K562 (cell line): ENCODE measurements at places on chromosomes 4 and X.

DNA sequence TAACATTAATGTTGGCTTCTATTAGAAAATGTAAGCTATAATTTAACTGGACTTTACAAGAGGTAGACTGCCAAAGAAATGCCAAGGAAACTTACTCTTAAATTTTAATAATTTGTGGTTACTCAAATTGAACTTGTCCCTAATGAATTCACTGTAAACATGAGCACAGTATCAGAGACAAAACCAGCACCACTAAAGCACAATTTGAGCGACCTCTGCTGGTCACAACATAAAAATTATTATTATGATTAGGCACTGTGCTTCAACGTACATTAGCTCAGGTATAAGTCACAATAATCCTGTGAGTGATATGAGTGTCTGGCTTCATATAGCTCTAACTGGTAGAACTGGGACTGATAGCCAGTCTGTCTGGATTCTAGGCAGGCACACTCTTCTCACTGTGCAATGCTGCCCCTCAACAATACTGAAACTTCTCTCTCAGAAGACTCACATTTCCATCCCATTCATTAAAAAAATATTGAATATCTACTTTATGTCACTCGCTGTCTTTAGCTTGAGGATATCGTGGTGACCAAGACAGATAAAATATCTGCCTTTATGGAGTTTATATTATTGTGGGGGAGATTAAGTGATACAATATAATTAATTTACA, 8.0 kb downstream of the NUDT6 start:
- no peak overlapping the region for H3K4me3 ChIP-seq
- H3K27ac ChIP-seq: no peak overlapping the region; the same call in 2 of the 3 replicates
- no peak for DNase-seq

GRCh38 chr4:70920592-70920991, 18.4 kb downstream of the MOB1B start:
- no peak for DNase-seq
- H3K4me3 ChIP-seq: no peak overlapping the region
- peaks cover 11% of the 10 kb centered on the region for H3K36me3 ChIP-seq
- H3K4me1 ChIP-seq: no peaks in the 10 kb centered on the region; the same call in 1 of the 2 replicates
- H3K27ac ChIP-seq: no peak overlapping the region
- no peaks in the 10 kb centered on the region for H3K27me3 ChIP-seq

DNA sequence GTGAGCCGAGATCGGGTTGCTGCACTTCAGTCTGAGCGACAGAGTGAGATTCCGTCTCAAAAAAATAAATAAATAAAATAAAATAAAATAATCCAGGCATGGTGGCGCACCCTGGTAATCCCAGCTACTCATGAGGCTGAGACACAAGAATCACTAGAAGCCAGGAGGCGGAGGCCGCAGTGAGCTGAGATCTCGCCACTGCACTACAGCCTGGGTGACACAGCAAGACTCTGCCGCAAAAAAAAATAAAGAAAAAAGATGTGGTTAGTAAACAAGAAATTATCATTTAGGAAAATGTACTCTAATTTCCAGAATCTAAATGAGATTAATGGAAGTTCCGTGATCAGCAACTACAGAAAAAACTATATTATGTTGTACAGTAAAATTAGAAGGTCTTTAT, 14.5 kb upstream of the LRBA start:
- peak overlapping the region; percentile 94 for H3K27ac ChIP-seq
- no peaks in the 10 kb centered on the region for H3K27me3 ChIP-seq
- H3K36me3 ChIP-seq: no peaks in the 10 kb centered on the region
- peaks cover 16% of the 10 kb centered on the region for H3K4me1 ChIP-seq

DNA sequence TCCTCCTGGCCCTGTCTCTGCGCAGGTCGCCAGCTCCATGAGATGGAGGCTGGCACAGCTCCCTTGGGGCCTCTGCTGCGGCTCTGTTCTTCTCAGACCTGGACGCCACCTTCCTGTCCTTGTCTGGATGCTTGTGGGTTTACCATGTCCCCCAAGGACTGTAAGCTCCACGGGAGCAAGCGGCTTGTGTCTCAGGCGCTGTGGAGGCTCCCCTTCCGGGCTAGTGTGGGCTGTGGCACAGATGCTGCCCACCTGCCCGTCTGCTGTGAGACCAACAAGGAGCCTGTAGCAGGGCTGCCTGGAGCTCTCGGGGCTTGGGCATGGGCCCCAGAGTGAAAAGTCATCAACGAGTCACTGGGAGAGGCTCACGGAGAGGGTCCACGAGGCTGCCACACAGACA, 25.2 kb downstream of the NAT8L start:
- no peak overlapping the region for H3K27ac ChIP-seq
- H3K4me1 ChIP-seq: no peaks in the 10 kb centered on the region
- no peak for DNase-seq
- peaks cover 27% of the 10 kb centered on the region; the same call in 2 of the 3 replicates for H3K27me3 ChIP-seq
- H3K4me3 ChIP-seq: no peak overlapping the region

DNA sequence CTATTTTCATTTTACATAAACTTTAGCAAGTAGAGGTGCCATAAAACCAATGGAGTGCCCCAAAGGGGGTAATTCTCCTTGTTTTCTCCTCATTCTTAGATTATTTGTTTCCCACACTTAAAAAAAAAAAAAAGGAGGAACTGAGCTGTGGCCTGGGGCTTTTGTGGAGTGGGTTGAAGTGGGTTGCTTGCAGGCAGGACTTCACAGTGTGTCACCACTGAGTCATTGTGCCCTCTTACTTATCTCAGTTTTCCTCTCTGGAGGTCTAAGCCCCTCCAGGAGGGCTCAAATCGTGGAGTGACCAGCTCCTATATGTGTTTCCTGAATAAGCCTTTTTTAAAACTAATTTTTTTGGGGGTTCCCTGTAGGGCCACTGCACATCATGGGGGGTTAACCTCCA, 69.0 kb downstream of the SLC16A2 start:
- no peaks in the 10 kb centered on the region for H3K27me3 ChIP-seq
- H3K27ac ChIP-seq: no peak overlapping the region
- H3K4me3 ChIP-seq: no peak overlapping the region
- H3K4me1 ChIP-seq: no peaks in the 10 kb centered on the region
- no peaks in the 10 kb centered on the region for H3K36me3 ChIP-seq
- no peak for DNase-seq

- no peak for DNase-seq
- no peaks in the 10 kb centered on the region for H3K36me3 ChIP-seq
- H3K27ac ChIP-seq: no peak overlapping the region
- no peak overlapping the region for H3K4me3 ChIP-seq
Observed at GRCh38 chr4:151195801-151196200, 81.2 kb upstream of the PRSS48 start.

GRCh38 chr4:80361329-80361900, 25.9 kb downstream of the CFAP299 start:
- no peak overlapping the region for H3K4me3 ChIP-seq
- no peak for DNase-seq
- no peaks in the 10 kb centered on the region for H3K4me1 ChIP-seq
- H3K27ac ChIP-seq: no peak overlapping the region
- no peaks in the 10 kb centered on the region for H3K36me3 ChIP-seq
